ENCODE measurements at places on chromosomes 6 and 20.
A peak's percentile ranks its signal among the peaks of the same experiment; 100 is the strongest.

DNA sequence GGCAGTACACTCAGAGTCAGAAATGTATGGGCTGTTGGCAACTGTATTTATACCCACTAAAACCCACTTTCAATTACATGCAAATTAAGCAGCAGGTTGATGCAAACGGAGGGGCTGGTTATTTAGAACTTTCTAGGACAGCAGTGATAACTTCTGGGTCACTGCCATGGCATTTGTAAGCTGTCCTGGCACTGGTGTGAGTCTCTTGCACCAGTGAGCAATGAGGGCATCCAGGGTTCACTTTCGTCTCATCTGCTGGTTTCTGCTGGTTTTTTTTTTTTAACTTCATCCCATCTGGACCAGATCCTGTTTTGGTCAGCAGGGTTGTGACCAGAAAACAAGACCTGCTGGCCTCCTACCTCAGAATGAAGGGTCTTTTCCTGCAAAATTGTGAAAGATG lies 49.2 kb downstream of the CDH26 start:
- no peak for DNase-seq

DNA sequence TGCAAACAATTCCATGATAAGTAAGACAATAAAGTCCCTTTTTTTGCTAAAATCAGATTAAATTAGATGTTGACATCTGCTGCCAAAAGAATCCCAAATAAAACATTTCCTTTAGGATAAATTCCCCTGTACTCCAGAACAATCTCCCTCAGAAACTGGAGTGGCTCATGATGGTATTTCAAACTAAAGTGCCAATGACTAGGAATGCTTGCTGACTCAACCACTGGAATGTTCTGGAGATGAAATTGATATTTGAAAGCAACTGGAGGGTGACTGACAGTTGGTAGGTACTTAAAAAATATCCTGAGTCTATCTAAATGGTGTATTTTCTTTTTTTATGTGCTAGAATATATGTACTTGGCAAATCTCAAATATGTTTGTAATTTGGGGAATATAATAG lies 350.1 kb upstream of the TSHZ2 start:
- peak; percentile 12 for DNase-seq

GRCh38 chr6:110534731-110535492 lies 58.5 kb upstream of the SLC22A16 start:
- peak; percentile 60 for DNase-seq

DNA sequence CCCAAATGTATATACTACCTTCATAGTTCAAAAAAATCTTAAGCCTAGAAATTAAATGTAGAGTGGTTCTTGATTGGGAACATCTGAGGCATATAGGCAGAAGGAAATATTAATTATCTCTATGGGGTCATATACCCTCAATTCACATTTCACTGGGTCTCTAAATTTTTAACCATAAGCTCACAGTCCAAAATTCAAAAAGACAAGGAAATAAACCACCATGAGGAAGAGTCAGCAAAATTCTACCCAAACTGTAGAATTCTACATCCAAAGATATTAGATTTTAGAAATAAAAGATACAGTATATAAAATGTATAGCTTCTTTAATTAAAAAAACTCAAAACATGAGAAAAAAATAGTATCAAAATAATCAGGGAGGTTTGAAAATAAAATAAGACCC lies 15.5 kb downstream of the LY86 start:
- DNase-seq, result no peak

DNA sequence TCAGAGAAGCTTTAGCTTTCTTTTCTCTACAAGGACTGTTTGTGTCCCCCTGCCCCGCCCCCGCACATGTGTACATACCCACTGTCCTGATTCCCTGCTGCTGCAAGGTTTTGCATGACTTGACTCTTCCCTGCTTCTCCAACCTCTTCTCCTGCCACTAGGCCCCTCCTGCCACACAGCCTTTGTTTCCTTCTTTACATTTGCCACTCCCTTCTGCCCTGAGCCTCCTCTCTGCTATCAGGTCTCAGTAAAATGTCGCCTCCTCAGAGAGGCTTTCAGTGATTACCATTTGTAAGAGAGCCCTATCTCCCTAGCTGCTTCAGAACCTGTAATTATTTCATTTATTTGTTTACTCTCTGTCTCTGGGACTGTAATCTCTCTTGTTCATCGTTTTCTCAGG lies 56.4 kb upstream of the VSTM2L start:
- DNase-seq, result no peak

GRCh38 chr20:35831029-35831428 lies 59.2 kb downstream of the PHF20 start:
- DNase-seq, result peak; percentile 24

- DNase-seq, result no peak
Observed at GRCh38 chr6:166464068-166465002, 81.6 kb upstream of the MPC1 start.

- no peak for DNase-seq
Observed at GRCh38 chr20:32140603-32141002, 31.1 kb downstream of the TM9SF4 start.

- no peak for DNase-seq
Observed at GRCh38 chr6:131929264-131929663, 21.9 kb downstream of the CCN2 start.

GRCh38 chr6:63690221-63690620 lies 54.6 kb downstream of the PHF3 start:
- no peak for DNase-seq
